IPS-NIHi11 (cell line): ENCODE measurements at places on chromosomes 6 and 20.
A peak's percentile ranks its signal among the peaks of the same experiment; 100 is the strongest.

GRCh38 chr20:36177716-36178115, 23.2 kb downstream of the EPB41L1 start:
- no peak for DNase-seq

DNA sequence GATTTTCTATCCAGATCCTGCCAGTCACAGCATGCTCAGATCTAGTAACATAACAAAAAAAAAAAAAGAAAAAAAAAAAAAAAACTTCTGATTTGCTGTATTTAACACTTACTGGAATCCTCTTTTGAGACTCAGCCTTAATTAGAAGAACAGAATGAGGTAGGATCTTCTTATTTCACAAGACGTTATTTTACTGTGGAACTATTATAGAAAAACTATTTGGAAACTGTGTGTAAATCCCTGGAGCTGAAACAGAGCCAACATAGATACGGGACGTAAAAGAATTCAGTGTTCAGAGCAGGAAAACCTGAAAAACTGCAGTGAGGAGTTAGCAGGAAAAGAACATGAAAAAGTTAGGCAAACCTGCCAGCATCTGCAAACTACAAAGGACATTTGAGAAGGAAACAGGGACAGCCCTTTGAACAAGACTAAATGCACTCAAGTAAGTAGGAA, 3.4 kb upstream of the ZNF217 start:
- DNase-seq = no peak

- DNase-seq = no peak
These were observed 3.7 kb downstream of the MLIP start for GRCh38 chr6:54114991-54115390.

GRCh38 chr20:25087186-25087929, 5.4 kb upstream of the VSX1 start:
- DNase-seq = no peak

- DNase-seq = no peak
These were observed 58.0 kb downstream of the ZNF292 start for GRCh38 chr6:87213364-87213763.

DNA sequence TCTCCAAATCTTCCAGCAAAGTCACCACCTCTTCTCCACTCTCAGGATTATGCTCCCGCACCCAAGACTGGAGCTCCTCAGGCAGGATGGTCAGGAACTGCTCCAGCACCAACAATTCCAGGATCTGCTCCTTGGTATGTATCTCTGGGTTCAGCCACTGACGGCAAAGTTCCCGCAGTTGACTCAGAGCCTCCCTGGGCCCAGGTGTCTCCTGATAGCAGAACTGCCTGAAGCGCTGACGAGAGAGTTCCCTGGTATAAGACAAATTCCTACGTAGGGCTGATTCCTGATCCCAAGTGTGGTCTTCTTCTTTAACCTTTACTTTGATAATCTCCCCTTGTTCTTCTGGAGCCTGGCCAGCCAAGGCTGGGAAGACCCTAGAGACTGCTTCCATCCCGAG, 60.6 kb downstream of the GPX5 start:
- DNase-seq = no peak

DNA sequence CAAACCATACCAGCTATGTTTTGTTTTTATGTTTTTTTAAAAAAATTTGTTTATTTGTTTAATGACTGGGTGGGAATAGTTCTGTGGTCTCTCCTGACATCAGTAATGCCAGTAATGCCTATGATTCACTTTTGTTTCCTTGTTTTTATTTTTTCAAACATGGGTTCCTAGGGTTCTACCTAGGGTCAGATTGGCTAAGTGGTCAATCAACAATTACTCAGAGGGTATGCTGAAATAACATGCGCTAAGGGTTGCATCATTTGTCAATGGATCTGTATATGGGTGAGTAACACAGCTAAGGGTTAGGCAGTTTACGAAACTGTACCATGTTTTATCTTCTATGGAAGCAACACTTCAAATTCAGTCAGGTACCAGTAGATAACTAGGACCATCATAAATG, 583.8 kb upstream of the GJE1 start:
- no peak for DNase-seq

DNA sequence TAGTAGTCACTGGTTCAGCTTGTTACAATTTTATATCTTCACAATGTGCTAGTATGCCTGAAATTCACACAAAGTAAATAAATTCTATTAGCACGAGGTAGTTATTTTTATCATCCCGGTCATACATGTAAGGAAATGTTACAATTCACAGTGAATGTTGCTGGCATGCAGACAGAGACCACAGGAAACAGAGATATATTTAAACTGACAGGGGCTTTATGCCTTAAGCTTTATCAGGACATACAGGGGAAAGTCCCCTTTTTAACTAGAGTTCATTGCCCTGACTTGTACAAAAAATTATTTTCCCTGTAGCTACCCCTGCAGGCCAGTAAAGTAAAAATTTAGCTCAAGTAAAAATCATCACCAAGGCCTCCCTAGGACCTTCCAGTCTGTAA, 712.0 kb upstream of the NRSN1 start:
- DNase-seq = no peak

DNA sequence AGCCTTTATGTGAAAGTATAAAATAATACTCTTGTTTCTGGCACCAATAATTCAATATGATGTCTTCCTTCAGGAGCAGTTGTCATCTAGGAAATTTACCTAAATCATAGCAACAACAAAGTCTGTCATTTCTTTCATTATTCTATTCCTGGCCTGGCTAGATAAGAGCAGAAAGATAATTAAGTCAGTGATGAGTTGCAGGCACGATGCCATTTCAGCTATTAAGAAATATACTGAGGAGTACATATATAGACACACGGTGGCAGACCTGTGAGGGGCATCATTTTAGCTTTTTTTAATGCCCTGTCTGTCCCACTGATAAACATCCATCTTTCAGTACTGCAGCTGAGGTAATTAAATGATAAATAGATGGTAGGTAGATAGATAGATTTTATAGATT, 756.1 kb upstream of the EPHA7 start:
- no peak for DNase-seq

DNA sequence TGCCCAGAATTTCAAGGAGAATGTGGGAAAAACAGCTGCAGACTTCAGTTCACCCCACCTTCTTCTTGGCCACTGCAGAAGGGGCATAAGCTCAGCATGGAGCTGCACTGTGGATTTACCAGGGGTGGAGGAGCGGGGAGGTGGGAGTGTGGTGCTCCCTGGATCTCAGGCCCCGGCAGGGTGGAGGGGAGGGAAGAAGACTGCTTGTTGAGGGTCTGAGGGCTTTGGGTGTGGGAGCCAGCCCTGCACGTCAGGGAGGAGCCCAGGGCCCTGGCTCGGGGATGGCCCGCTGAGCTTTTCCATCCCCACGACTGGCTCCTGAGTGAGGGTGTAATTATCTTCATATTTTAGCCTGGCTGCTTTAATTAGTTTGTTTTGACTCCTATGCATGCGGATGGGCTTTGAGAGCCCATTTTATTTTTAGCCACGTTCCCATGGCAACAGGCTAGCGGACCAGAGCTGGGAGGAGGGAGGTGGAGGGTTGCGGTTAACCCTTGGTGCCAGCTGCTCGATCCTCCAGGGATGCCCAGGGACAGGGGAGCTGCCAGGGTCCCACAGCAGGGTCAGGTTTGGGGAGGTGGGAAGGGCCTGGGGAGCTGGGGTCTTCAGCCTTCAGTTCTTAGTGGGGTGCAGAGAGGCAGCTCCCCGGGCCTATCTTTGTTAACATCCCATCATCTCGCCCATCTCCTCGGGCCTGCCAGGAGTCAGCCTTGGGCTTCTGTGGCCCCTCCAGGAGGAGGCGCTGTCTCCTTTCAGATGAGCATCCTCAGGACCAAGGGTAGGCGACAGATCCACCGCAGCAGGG, 68.2 kb downstream of the RAB44 start:
- DNase-seq = peak; percentile 88

- no peak for DNase-seq
These were observed 170.2 kb downstream of the SLC24A3 start for GRCh38 chr20:19382386-19383340.

DNA sequence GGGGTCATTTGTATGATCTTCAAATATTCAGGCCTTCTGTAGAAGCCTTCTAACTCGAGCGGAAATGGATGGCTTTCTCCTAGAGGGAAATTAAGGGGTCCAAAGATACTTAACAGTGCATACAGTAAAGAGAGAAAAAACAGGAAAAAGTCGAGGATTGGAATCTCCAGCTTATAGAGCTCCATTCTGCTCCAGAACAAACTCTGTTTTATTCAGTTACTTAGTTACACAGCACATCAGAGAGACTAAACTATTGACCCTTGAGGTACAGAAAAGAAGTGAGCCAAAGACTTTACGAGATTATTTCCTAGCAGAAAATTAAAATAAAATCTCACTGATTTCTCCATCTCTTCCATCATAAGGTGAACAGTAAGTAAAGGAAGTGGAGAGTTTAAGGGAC, 43.8 kb upstream of the DSE start:
- DNase-seq = no peak

DNA sequence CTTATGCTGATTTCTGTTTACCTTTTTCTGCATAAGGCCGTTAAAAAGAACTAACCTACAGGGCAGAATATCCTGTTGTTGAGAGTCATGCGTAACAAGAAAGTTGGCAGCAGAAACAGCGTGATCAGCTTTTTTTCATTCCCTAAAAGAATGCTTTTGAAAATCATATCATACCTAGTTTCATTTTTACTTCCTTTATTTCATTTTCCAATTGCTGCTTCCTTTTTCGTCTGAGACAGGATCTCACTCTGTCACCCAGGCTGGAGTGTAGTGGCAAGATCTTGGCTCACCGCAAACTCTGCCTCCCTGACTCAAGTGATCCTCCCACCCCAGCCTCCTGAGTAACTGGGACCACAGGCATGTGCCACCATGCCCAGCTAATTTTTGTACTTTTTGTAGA, 4.1 kb downstream of the CALHM6 start:
- DNase-seq = no peak

GRCh38 chr20:46635514-46636136, 15.6 kb downstream of the SLC13A3 start:
- no peak for DNase-seq

DNA sequence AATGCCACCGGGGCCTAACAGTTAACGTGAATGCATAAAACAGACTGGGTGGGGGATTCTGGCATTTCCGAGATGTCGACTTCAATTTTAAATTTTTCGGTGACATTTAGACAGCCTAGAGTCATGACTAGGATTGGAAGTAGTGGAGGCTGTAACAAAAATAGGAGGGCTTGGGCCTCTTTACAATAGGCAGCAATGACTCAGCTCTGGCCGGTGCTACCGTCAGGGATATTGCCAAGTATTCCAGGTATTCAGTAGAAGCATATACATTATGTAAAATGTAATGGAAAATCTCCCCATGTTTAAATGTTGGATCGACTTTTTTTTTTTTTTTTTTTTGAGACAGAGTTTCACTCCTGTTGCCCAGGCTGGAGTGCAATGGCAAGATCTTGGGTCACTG, 136.2 kb upstream of the STMND1 start:
- DNase-seq = no peak

GRCh38 chr6:143258945-143259344, 191.6 kb downstream of the ADAT2 start:
- DNase-seq = no peak

- peak; percentile 65 for DNase-seq
These were observed 122.5 kb upstream of the TIAM2 start for GRCh38 chr6:154872542-154873114.

GRCh38 chr6:99603421-99604165, 3.0 kb upstream of the PRDM13 start:
- peak; percentile 70 for DNase-seq

- no peak for DNase-seq
These were observed 388.9 kb upstream of the MAP3K7 start for GRCh38 chr6:90975741-90976140.

DNA sequence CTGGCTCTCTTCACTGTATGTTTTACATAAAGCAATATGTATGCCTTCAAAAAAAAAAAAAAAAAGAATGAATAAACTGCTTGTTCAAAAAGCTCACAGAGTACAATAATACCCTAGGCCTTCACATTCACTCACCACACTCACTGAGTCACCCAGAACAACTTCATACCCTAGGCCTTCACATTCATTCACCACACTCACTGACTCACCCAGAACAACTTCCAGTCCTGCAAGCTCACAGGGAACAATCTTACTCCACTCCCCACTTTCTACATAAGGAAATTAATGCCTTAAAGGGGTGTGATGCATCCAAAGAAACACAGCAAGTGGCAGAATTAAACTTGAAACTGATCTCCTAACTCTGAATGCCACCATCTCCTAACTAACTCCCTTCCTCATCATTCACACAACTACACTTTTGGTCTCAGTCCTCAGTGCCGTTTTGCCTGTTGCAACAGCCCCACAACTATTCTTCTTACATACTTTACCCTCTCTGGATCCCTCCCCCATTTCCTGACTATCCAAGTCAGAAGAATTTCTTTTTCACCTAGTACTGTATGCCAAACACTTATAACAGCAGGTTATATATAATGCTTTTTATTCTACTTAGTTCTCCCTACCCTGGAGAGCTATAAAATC, 34.2 kb downstream of the NHSL1 start:
- no peak for DNase-seq

DNA sequence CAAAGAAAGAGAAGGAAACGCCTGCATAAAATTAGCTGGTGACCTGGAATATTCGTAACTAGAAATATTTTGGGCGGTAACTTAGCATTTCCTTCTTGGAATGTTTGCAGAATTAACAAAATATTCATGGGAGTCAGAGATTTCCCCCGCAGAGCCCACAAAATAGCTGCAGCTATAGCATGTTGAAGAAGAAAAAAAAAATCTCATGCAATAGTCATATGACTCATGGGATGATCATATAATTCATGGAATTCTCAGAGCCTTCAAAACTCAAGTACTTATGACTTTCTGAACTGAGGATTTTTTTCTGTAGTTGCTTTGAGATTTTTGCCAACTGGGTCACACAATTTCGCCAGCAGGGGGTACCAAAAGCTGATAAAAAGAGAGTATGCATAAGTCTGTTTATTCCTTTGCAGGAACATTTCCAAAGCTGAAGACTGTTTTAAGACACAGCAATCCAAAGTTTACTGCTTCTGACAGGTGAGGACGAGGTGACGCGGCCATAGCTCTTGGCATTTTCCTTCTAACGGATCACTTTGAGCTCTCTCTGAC, 586.0 kb upstream of the CHD6 start:
- DNase-seq = no peak

- DNase-seq = peak; percentile 49
These were observed 18.3 kb downstream of the RAET1L start for GRCh38 chr6:150006961-150007464.

DNA sequence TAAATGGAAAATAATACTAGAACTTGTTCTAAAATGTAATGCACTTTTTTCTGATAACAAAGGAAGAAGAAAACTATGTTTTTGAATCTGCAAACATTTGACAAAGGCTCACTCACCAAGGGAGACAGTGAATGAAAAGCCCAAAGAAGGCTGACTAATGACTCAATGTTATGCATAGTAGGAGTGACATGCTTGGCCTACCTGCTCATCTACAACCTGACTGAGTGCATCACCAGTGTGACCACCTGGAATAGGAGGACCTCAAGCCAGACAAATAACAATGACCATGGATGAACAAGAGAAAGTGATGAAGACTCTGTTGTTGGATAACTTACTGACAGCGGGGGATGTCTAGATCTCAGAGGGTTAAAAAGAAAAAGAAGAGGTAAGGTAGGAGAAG, 157.2 kb downstream of the SIM1 start:
- no peak for DNase-seq

GRCh38 chr20:24957326-24958016, 8.4 kb downstream of the CST7 start:
- DNase-seq = no peak
